ENCODE measurements at places on chromosomes 11 and 22. TPM values are rescaled to one million over a fixed set of nuclear protein-coding genes. Genes with fewer than 3 reads are reported as not detected.
A peak's percentile ranks its signal among the peaks of the same experiment; 100 is the strongest.

- DNase-seq: no peak
Measured at GRCh38 chr11:2190657-2191471, 19.2 kb upstream of the TH start.

- no peak for DNase-seq
Measured at GRCh38 chr22:19419464-19420178, 11.9 kb downstream of the HIRA start.

Gene JAM3
- polyA plus RNA-seq: 0.85 TPM

Gene SYCE3
- polyA plus RNA-seq: 0.34 TPM

- no peak for DNase-seq
Measured at GRCh38 chr11:122599434-122599833, 56.1 kb upstream of the UBASH3B start.

Gene DERL3
- polyA plus RNA-seq: 3.3 TPM

DNA sequence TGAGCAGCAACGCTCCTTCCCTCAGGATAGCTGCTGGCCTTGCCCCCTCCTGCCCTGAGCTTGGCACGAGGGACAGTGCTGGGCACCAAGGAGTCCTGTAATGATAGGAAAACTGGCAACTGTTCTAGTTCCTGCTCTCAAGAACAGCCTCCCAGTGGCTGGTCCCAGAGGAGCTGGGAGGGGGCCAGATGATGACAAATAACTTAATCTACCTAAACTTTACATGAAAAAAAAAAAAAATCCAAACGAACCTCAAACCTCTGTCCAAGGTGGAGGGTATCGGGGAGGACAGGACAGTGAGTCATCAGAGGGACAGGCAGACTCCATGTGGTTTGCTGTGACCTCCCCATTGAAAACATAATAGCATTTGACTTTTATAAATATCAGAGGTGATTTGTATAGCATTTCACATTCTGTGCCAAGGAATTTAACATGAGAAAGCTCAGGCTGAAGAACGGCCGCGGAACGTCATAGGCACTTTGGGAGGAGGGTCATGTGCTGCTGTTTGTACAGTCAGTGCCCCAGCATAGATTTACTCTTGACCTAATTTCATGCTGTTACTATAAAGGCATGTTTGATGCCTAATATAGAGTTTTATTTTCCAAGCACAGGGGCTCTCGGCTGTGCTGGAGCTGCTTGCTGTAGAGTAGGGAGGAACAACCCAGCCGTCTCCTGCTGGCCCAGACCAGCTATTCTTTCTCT, 98.2 kb upstream of the NNMT start:
- DNase-seq: peak; percentile 29

Gene LRRC56
- 0.30 TPM for polyA plus RNA-seq

Gene OR8H1
- polyA plus RNA-seq: not detected

DNA sequence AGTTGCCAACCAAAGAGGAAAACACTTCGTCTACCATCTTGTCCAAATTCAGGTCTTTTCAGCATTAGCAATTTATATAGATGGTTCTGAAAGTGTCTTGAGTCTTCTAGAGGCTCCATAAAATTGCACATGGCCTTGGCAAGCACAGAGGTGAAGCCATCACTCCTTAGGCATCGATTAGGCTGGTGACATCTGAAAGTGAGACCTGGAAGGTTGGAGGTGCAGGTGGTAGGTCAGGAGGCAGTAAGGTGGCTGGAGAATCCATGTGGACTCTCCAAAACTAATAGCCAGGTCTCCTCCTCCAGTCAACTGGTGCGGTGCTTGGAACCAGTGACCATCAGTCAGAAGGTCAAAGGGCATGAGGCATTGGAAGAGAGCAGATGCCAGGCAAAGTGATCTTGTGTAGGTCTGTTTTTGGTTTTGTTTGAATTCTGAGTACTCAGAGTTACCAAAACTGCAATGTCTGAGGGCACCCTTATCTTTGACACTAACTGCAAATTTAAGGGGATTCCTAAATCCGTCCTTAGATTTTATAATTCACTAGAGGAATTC, 6.6 kb upstream of the APOL2 start:
- DNase-seq: no peak

Gene CDC42EP2
- polyA plus RNA-seq: 26.2 TPM

- DNase-seq: no peak
Measured at GRCh38 chr11:61919705-61920631, 2.6 kb upstream of the RAB3IL1 start.

GRCh38 chr11:65695459-65696241, 16.4 kb upstream of the KAT5 start:
- no peak for DNase-seq

DNA sequence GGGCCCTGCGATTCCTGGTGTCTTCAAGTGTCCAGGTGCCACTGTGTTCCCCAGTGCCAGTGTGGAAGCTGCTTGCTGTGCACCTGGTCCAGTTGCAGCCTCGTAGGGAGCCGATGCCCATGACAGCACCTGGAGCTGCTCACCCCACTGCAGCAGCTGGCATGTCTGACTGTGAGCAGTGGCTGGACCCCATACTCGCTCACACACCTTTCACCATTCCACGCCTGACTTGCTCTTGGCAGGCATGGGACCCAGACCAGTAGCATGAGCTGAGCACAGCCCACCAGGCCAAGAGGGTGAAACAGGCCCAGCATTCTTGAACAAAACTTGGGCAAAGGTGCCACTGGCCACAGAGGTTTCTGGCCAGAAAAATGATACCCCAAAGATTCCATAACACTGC, 124.5 kb upstream of the THY1 start:
- no peak for DNase-seq

GRCh38 chr11:122976734-122977469, 4.7 kb downstream of the BSX start:
- DNase-seq: no peak

Gene GP1BB
- 0.28 TPM for polyA plus RNA-seq

Gene PKP3
- polyA plus RNA-seq: 149 TPM

DNA sequence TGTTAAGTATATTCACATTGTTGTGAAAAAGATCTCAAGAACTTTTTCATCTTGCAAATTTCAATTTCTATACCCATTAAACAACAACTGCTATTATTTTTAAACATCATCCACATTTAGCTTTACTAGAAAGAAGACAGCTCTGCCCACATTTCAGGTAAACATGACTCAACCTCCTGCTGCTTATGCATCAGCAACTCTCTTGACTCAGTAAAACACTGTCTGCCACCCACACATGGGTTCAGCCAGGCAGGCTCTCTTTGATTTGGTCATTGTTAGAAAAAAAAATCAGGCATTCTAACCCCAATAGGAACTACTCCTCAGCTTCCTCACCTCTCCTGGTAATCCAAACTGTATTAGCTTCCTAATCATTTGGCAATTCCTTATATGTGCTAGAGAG, 5.1 kb upstream of the ENDOD1 start:
- peak; percentile 72 for DNase-seq

DNA sequence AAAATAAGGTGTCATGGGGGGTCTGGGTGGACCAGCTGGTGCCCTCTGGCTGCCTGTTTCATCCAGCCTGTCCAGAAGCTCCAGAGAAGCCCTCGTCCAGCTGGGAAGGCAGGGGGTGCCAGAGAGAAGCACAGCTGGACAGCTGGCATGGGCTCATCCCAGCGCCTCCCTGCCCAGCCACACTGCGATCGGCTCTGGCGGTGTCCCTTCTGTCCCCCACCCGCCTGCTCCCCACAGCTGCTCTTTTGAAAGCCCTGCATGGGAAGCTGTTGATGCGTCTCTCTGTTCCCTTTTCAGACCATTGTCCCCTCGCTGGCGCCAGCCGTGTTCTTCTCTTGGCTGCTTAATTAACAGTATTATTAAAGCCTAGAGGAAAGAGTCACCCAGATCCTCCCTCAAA, 86.5 kb downstream of the MN1 start:
- no peak for DNase-seq

GRCh38 chr11:133228471-133229329, 303.6 kb downstream of the OPCML start:
- no peak for DNase-seq

- no peak for DNase-seq
Measured at GRCh38 chr11:15006139-15006759, 34.1 kb upstream of the CALCA start.

DNA sequence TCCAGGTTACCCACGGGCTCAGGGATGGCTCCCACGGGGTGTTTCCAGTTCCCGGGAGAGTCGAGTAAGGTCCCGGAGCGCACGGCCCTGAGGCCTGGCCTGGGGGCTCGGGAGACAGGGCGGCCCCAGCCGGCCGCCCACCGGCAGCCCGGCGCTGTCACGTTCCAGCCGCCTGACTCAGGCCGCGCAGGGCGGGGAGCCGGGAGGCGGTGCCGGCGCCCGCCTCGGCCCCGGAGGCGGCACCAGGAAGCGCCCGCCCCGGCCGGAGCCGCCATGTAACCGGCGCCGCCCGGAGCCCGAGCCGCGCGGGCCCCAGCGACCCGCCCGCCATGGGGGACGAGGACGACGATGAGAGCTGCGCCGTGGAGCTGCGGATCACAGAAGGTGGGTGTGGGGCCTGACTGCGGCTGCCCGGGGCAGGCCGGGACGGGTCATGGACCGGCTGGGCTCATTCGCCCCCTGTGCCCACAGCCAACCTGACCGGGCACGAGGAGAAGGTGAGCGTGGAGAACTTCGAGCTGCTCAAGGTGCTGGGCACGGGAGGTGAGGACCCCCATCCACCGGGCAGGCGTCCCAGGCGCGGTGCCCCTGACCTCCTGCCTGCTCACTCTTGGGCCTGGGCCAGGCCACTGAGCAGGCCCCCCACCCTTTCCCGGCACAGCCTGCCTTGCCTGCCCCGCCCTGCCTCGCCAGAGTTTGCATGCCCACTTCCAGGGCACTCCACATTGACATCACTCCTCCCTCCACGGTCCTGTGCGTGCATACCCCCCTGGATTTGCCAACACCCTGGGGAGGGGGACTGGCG, at the start of gene RPS6KA4:
RPS6KA4 (plus strand) TSS at position 256 of the 805 bp plus-strand sequence; CDS start at position 330, 74 bp downstream.
- peak; percentile 59 for DNase-seq

DNA sequence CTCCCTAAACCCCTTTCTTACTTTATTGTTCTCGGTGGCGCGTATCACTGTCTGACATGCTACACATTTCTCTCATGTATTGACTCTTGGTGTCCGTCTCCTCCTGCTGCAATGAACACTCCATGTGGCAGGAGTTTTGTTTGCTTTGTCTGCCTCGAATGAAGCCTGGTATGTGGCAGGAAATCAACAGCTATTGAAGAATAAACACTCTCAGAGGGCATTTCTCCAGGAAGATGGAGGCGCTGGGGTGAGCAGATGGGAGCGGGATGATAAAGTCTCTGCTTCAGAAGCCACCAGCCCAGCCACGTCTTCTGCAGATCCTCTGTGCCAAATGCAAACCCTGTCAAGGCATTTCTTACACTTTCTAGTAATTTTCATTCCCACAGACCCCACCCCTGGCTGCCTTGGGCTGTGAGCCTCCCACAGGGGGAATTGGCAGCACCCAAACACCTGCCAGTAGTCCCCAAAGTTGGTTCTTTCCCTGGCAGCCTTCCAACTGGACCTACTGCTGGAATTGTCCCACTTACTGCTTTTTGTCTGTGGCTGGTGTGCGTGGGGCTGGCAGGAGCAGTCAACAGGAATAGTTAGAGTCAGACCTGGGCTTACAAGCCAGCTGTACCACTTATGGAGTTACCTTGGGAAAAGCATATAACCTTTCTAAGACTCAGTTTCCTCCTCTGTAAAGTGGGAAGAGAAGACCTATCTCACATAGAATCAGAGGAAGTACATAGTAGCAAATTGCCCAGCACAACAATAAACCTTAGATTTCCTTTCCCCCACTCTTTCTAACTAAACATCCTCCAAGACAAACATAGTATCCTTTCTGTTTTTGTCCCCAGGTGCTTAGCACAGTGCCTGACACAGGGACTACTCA, 13.3 kb upstream of the IL10RA start:
- no peak for DNase-seq

Gene MCAT
- 24.5 TPM for polyA plus RNA-seq

GRCh38 chr11:63870351-63871140, 31.6 kb downstream of the MARK2 start:
- no peak for DNase-seq

DNA sequence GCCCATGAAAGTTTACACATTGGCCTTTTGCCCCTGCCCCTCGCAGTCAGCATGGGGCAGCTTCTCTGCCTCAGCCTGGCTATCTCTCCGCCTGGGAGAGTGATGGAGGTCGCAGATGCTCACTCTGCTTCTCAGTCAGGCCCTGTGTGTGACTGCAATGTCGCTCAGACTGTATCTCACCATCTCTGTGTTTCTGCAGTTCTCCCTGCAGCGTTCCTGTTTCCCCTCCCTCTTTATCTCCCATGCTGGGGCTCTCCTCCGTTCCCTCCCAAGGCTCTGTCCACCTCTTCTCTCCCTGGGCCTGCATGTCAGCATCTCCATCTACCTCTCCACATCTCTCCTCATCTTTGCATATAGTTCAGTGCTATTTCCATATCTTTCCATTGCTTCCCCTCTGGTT, 38.1 kb downstream of the SLC22A12 start:
- DNase-seq: no peak

Gene HBG2
- polyA plus RNA-seq: not detected

DNA sequence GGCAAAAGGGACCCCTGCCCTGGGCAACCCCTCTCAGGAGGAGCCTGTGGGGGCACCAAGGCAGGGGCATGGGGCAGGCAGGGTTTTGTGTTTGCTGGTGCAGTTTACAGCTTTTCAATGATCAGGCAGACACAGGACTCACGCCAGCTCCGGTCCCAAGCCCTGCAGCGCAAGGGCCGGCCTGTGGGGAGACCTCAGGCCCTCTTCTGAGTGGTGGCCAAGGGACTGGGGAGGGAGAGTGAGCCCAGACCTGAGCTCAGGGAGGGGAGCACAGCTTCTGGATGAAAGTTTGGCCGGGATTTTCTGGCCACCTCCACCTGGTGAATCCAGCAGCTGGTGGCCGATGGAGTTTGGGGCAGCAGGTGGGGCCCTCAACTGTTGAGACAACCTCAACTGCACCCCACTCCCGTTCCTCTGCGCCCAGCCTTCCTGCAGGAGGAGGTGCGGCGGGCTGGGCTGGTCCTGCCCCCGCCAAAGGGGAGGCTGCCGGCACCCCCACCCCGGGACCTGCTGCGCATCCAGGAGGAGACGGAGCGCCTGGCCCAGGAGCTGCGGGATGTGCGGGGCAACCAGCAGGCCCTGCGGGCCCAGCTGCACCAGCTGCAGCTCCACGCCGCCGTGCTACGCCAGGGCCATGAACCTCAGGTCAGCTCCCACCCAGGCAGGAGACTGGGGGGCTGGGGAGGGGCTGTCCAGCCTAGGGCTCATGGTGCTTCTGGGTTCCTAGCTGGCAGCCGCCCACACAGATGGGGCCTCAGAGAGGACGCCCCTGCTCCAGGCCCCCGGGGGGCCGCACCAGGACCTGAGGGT, 3.6 kb downstream of the TCIRG1 start:
- no peak for DNase-seq

GRCh38 chr22:24289741-24290163, 19.1 kb downstream of the SPECC1L start:
- DNase-seq: no peak

- no peak for DNase-seq
Measured at GRCh38 chr11:12556155-12556554, 118.1 kb upstream of the TEAD1 start.

- DNase-seq: no peak
Measured at GRCh38 chr11:71456294-71456693, 3.3 kb downstream of the NADSYN1 start.

GRCh38 chr11:74453373-74453975, 13.9 kb downstream of the KCNE3 start:
- no peak for DNase-seq

- peak; percentile 93 for DNase-seq
Measured at GRCh38 chr11:130636722-130637464, 188.4 kb downstream of the ADAMTS15 start.

- no peak for DNase-seq
Measured at GRCh38 chr22:30869667-30870395, 98.7 kb downstream of the MORC2 start.

Measured in foreskin keratinocyte (primary cell).